ENCODE measurements at places on chromosomes 3 and 15.

GRCh38 chr3:196486263-196486662 lies 17.3 kb downstream of the RNF168 start:
- DNase-seq, result no peak

GRCh38 chr3:168085491-168086119 lies 10.1 kb downstream of the GOLIM4 start:
- DNase-seq, result no peak

- DNase-seq, result no peak
Measured at GRCh38 chr15:36502509-36502908, 76.9 kb upstream of the CDIN1 start.

GRCh38 chr3:18747383-18747782 lies 322.2 kb upstream of the SATB1 start:
- no peak for DNase-seq

DNA sequence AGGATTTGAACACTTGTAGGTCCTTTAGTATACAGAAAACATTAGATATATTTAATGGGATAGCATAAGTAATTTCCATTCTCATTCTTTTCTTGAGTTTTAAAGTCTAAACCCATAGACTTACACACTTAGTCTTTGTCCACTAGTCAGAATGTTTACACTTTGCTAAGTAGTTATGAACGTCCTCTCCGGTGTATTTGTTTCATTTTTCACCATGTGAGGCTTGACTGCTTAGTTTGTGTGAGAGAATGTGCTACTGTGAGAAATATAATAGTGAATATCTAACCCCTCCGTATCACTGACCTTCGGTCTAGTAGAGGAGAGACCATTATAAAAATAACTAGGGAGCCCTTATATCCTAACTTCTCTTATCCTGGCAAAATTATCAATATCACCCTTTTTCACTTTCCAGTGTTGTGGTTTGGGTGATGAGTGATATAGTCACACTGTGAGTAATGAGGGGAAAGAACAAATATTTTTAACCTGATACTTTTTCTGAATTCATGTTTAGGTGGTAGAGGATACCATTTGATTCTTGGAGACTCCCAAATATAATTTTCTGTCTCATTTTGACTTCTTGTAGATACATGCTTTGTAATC lies 122.4 kb downstream of the UBE2E2 start:
- no peak for DNase-seq

- no peak for DNase-seq
Measured at GRCh38 chr3:64552966-64553365, 134.8 kb downstream of the ADAMTS9 start.

- DNase-seq, result no peak
Measured at GRCh38 chr3:17013050-17013449, 128.3 kb downstream of the PLCL2 start.
